ENCODE measurements at places on chromosomes 1 and 21.

DNA sequence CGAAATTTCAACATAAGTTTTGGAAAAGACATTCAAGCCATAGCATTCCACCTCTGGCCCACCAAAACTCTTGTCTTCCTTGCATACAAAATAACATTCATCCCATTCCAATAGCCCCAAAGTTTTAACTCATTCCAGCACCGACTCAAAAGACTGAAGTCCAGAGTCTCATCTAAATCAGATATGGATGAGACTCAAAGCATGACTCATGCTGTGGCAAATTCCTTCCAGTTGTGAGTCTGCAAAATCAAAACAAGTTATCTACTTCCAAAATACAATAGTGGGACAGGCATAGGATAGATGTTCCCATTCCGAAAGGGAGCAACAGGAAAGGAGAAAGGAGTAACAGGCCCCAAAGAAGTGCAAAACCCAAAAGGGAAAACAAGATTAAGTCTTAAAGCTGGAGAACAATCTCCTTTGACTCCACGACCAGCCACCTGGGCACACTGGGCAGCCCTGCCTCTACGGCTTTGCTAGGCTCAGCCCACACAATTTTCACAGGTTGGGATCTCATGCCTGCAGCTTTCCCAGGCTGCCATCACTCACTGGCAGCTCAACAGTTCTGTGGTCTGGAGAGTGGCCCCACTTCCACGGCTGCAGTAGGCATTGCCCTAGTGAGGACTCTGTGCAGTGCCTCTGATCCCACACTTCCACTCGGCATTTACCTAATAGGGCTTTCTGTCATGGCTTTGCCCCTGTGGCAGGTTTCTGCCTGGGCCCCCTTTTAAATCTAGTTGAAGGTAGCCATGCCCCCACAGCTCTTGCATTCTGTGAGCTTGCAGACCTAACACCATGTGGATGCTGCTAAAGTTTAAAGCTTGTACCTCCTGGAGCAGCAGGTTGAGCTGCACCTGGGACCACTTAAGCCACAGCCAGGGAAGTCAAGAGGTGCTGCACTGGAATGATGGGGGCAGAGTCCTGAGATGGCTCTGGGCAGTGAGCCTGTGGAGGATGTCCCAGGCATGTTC, 51.0 kb downstream of the RUNX3 start:
- DNase-seq: no peak

DNA sequence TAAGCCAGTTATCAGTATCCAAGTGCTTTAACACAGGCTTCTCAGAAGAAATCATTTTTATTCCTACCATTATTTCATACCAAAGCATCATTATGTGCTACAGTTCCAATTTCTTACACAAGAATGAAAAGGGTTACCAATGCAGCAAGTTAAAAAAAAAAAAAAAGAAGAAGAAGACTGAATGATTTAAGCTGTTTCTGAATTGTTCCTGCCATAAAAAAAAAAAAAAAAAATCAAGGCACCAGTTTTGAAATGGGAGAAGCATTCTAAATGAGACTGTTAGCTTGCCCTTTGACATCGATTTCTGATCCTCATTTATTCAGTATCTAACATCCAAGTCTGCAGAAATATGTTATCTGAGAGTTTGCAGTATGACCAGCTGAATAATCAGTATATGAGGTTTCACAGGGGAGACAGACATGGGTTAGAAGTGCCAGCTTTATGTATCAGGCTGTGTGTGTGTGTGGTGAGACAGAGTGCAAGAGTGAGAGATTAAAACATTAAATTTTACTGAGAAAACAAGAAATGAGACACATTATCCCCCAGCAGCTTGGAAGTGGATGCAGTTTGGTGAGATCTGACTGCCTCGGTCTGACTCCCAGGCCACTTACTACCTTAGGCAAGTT, 105.8 kb downstream of the COLGALT2 start:
- no peak for DNase-seq

DNA sequence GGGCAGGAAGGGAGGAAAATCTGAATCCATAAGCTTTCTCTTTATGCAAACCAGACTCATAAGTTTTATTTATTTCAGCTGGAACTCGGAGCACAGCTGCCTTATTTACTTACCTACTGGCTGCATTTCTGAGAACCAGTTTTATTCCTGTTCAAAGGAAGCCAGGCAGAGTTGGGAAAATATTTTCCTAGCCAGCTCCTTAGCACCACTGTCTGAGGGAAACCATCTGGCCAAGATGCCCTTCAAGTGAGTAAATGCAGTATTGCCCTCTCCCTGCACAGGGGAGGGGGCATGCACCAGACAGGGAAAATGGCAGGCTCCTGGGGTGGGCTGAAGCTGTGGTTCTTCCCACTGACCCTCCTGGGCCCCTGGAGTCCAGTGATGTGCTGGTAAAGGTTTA, 28.9 kb upstream of the FMOD start:
- no peak for DNase-seq

DNA sequence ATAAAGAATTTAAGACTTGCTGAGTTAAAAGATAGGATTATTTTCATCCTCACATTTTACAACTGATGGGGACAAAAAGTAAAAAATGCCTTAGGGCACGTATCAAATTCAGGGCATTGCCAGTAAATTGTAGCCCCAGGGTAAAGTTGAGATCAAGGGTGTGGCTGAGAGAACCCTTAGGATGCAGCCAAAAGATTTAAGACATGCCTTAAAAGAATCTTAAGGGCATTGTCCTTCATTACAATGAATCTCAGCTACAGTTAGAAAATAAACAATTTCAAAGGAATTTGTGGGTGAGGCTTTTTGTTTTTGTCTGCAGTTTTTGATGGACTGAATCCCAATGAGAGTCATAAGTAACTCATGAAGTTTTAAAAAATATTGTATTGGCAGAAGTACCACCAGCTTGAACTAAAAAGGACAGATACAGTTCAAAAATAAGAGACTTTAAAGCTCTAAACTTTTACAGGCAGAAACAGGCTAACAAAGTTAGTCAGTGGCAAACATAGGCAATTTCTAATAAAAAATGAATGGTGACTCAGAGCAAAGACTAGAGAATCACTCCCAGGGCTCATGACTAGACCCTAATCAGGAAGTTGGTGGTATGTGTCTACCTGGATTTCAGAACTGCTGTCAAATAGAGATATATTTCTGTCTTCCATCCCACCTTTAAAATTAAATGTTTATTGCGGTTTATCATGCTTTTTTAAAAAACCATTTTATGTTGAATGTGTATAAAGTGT, 165.1 kb upstream of the SNX7 start:
- DNase-seq: no peak

- no peak for DNase-seq
Observed at GRCh38 chr1:224510880-224511645, 76.5 kb upstream of the WDR26 start.

GRCh38 chr1:169487561-169487960, 1.8 kb upstream of the SLC19A2 start:
- no peak for DNase-seq

- no peak for DNase-seq
Observed at GRCh38 chr1:69648486-69648885, 80.8 kb downstream of the LRRC7 start.
